ENCODE measurements at places on chromosomes 12 and 14.
A peak's percentile ranks its signal among the peaks of the same experiment; 100 is the strongest.

- DNase-seq = no peak
These were observed 33.9 kb downstream of the TPH2 start for GRCh38 chr12:71972441-71973074.

- no peak for DNase-seq
These were observed 608.4 kb downstream of the FSCB start for GRCh38 chr14:43898687-43899086.

DNA sequence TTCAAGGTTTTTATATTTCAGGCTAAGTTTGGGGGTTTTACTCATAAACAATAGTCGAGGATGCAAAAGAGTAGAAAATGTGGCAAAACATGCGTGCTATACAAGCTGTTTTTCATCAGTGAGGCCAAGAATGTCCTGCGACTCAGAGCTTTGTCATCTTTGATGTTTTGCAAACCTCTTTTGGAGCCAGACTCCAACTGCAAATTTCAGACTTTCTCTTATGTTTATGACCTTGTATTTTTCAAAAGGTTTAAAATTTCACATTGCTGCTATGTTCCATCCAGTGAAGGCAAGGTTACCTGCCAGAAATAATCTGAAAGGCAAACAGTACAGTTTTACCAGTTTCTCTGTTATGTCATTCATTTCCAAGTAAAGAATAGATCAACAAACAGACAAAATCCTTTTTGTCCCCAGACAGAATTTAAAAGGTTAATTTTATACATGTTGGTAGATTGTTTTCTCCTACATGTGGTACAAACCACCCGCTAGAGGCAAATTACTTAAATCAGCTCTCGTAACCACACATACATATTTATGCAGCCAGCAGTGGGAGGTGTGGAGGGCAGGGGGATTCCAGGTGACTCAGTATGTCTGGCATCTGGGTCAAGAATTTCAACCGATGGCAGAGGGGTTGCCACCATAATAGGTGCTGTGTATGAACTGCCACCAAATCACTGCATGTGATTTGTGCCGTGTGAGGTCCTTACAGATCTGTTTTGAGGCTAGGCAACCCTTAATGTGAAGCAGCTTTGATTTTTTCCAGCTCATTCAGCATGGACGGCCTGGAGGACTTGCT is 119.8 kb upstream of the CPM start:
- DNase-seq = no peak

- DNase-seq = no peak
These were observed 9.7 kb upstream of the HOXC6 start for GRCh38 chr12:54018468-54018984.

DNA sequence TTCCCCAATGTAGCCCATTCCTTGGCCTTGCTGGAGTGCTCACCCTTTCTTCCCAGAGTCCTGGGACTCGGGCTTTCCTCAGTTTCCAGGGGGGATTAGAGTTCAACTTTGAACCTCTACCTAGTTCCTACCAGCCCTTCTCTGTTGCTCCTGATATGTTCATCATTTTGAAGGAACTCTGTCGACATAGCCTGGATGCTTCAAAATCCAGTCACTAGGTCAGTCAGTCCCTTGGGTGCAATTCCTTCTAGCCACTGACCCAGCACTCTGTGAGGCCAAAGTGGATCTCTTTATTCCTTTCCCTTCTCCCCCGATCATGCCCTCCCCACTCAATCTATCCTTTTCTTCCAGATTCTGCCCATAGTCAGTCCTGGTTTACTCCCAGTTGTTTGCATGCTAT is 72.3 kb upstream of the TMCC3 start:
- DNase-seq = no peak

- DNase-seq = no peak
These were observed 774 bp upstream of the TMEM30B start for GRCh38 chr14:61281948-61282275.

DNA sequence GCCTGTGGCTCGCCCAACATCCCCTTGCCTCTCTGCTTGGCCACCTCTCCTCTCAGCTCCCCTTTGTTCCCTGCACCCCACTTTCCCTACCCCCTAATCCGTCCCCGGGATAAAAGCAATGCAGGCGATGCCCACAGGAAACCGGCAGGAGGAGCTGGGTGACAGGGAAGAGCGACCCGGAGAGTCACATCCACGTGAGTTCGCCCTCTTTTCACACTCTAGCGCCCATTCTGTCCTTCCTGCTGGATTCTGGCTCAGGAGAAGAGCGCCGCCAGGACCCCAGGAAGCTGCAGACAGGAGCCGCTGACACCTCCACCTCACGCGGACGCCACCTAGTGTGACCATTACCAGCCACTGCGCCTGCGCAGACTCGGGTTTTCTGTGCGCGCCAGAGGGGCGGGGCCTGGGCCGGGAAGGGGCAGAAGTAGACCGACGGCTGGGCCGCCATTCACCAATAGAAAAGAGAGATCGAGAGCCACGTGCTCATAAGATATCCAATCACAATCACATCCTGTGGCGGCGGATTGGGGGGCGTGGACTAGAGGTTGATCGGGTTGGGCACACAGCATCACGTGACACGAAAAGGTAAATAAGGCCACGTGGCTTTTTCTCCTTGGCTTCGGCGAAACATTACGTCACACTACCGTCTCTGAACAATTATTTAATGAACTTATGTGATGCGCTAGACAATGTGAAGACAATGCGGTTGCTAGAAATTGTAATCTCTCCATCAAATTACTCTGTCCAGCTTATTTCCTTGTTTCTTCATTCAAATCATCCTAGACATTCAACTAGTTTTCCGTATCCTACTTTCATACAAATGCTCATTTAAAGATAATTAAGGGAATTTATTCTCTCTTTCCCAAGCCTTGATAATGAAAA is 10.1 kb downstream of the PLA2G1B start:
- peak; percentile 87 for DNase-seq

DNA sequence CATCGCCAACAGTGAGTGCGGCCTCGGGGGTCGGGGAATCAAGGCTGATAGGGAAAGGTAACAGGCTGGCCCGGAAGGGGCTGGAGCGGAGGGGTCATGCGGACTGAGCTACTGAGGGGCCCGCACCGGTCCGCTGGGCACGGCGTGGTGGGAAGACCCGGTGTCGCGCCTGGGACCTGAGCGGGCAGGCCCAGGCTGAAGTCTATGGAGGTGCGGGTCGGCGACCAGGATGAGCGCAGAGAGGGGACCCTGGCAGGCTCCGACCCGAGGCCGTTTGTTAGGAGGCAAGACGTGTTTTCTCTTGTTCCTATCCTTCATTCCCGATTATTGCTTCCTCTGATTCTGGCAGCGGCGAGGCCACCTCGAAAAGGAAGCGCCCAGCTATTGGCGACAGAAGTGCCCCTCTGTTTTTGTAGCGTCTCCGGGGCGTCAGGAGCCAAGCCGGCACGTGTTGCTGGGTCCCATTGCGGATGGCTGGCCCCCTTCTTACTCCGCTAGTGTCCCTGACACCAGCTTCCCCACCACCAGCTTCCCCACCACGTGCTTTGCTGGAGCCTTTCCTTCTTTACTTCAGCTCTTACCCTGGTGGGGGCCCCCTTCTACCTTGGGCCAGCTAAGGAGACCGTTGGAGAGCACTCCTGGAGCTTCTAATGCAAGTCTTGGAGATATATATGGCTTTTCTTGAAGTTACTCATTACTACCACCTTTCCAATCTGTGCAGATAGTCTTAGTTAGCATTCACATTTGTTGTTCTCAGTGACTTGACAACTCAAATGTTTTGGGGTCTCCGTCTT is 653 bp downstream of the PA2G4 start:
- DNase-seq = no peak

GRCh38 chr12:114414031-114414865 is 8.3 kb upstream of the TBX5 start:
- DNase-seq = no peak

GRCh38 chr14:28138341-28138740 is 628.2 kb upstream of the FOXG1 start:
- DNase-seq = no peak

GRCh38 chr12:64450057-64450640 is 1.8 kb upstream of the TBK1 start:
- DNase-seq = no peak

- no peak for DNase-seq
These were observed 75.7 kb downstream of the DIP2B start for GRCh38 chr12:50580436-50580835.

GRCh38 chr12:3662521-3662921 is 90.4 kb downstream of the CRACR2A start:
- no peak for DNase-seq

- DNase-seq = no peak
These were observed 117.9 kb downstream of the DICER1 start for GRCh38 chr14:95039259-95039992.

- DNase-seq = no peak
These were observed 48.7 kb downstream of the SPTB start for GRCh38 chr14:64830961-64831360.

DNA sequence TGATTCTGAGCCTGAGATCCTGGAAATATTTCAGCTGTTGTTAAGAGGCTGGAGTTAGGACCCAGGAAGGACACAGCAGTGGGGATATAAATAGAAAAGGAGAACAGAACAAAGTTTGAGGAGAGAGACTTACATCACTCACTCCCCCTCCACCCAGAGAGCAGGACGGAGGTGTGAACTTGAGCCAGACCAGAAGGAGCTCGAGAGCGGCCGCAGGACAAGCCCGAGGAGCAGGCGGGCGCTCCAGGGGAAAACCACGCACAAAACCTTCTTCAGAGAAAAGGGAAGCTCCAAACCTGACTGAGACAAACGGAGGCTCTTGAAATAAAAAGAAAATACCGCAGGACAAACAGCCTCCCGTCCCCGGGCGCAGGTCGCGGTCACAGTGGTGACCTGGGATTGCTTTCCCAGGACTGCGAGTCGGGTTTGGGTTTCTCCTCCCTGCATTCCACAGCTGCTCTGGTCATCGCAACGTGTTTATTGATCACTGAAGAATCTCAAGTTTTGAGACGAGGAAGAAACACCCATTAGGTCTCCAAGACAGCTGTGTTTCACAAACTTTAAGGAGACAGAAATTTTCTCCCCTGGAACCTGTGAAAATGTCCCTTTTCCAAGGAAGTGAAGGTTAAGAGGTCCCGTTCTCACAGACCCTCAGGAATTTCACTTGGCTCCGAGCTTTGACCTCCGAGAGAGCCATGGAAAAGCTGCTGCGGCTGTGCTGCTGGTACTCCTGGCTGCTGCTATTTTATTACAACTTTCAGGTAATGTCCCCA is at the start of gene ADGRD1:
Gene ADGRD1, plus strand, starts transcription at position 137 of the 773 bp plus-strand sequence. Its CDS starts 559 bp downstream, at position 696.
- DNase-seq = no peak

- DNase-seq = no peak
These were observed 122.7 kb downstream of the SINHCAF start for GRCh38 chr12:31203261-31203660.

DNA sequence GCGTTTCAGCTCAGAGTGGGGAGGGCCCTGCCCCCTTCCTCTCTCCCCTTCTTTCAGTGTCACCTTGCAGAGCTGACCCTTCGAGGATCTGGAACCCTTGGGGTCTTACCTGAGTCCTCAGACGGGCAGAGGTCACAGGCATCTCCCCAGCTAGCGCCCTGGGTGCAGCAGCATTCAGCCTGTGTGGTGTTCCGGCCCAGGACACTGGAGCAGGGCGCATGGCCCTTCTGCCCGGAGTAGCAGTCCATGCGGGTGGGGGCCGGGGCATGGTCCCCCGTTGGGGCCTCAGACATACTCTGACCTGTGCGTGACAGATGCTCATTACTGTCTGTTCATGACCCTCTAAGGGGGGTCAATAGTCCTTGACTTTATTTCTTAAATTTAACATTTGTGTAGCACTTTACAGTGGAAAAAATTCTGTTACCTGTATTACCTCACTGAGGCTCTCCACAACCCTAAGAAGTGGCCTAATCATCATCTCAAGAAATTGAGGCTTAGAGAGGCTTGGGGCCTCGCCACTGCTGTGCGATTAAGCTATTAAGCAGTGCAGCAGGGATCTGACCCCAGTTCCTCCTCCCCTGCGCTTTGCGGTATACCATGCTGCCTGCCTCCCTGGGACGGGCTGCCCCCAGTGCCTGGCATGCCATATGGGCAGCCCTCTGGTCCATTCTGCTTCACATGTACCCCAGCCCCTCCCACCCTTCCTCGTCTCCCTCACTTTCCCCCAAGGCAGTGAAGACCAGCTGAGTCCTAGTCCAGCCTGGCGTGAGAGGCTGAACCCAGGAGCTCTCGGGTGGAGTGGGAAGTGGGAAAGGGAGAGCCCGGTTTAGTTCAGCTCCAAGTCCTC is 11.5 kb downstream of the ISCA2 start:
- no peak for DNase-seq

- no peak for DNase-seq
These were observed 60.7 kb upstream of the CCND2 start for GRCh38 chr12:4212845-4213244.

All from cortex of kidney (tissue), 1 donor.